ENCODE measurements at places on chromosomes 2 and 18. TPM values are rescaled to one million over a fixed set of nuclear protein-coding genes. Genes with fewer than 3 reads are reported as not detected.

GRCh38 chr18:78807668-78808067, 171.9 kb upstream of the SALL3 start:
- DNase-seq: no peak

DNA sequence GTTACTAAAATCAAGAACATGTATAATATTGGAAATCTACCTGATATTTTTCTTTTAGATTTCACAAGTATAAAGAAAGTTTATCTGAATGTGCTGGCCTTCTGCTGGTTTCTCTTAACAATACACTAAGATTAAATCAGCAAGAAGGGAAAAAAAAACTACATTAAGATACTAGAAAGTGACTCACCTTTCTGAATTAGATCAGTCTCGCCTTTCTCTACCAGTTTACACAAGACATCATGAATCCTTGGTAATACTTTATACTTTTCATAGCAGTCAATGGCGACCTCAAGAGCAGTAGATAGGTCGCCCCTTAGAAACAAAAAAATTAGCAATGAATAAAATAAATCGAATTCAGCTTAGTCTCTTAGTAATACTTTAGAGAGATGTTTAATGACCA, 61.2 kb downstream of the LRPPRC start:
- DNase-seq: no peak

GRCh38 chr2:26850000-26850431, 2.1 kb downstream of the DPYSL5 start:
- DNase-seq: no peak

DNA sequence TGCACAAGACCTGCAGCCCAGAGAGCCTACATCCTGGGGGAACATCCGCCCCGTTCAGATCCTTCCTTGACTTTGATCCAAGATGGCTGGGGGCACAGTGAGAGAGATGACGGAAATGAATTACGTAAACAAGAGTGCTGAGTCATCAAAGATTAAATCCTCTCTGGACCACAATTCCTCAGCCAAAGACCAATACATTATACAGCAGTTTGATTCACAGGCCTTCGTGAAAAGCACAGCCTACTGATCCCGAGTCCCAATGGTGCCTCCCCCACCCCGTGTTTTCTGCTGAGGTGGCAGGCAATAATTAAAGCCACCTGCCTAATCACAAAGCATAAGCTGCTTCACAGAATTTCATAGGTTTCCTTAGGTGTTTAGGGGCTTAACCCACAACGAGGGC, 43.0 kb downstream of the MYO5B start:
- DNase-seq: no peak

DNA sequence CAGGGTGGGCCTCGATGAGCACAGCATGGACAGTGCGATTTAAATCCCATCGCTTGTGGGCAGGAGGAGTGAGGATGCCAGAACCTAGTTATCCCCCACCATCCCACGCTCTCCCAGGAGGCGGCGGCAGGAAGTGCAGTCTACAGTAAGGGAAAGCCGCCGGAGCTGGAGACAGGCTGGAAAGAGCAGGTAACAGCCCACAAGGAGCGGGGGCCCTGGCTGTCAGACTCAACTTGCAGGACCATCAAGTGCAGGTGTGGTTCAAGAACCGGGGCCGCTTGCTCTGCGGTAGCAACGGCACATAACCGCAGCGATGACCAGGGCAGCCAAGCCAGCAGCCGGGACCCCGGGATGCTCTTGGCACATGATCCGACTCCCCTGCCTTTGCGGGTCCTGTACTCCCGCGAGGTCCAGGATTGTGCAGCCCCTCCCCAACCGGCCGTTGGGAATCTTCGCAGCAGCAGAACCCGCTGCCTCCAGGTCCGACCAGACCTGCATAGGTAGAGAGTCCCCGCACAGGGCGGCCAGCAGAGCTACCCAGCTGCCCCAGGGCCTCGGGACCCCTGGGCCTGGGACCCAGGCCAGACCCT, 82.1 kb downstream of the BIN1 start:
- DNase-seq: no peak

GRCh38 chr2:151289972-151290866, 751 bp upstream of the NMI start:
- no peak for DNase-seq

- DNase-seq: no peak
Measured at GRCh38 chr2:169796441-169796840, 2.2 kb upstream of the SSB start.

- DNase-seq: no peak
Measured at GRCh38 chr2:69305712-69306392, 81.2 kb downstream of the GFPT1 start.

- no peak for DNase-seq
Measured at GRCh38 chr2:40403233-40403836, 48.6 kb downstream of the SLC8A1 start.

DNA sequence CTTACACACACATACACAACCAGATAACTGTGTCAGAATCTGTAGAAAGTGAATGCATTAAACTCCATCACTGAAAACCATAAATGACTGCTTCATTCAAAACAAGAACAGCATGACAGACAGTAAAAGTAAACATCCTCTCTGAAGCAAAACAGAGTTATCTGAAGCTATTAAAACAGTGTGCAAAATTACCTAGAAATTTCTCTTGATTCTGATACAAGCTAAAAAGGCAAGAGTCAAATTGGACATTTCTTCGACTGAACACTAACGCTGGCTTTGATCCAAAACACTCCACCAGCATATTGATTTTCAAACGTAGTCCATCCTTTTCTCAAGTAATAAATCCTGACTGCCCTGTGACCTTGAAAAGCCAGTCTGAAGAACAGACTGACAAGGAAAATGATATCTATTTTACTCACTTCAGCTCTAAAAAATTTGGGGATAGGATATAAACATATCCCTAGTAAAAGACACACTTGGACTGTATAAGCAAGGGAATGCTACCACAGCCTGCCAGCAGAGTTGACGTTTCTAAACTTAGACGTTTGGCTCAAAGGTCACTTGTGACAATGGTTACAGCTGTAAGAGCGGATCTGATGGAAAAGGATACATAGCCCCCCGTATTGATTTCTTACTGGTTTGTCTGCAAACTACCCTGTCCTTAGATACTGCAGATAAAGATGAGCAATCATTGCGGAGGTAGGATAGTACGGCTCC, 128.9 kb upstream of the ITGB6 start:
- no peak for DNase-seq

GRCh38 chr2:134282629-134283400, 28.9 kb downstream of the MGAT5 start:
- no peak for DNase-seq

- no peak for DNase-seq
Measured at GRCh38 chr2:181120625-181121024, 140.2 kb downstream of the UBE2E3 start.

DNA sequence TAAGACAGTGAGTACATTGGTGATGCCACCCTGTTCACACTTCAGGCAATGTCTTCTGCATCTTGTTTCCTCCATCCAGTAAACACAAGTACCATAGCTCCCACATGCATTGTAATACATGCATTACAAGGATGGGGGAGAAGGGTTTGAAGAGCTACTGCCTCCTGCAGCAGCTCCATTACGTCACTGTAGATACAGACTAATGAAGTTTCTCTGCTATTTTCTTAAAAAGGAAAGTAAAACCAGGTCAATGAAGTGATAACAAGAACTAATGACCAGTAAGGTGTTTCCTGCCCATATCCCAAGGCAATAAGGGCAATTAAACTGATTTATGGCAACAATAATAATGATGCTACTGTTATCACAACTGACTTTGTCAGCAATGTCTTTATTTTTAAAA, 18.2 kb upstream of the BBS5 start:
- DNase-seq: no peak

DNA sequence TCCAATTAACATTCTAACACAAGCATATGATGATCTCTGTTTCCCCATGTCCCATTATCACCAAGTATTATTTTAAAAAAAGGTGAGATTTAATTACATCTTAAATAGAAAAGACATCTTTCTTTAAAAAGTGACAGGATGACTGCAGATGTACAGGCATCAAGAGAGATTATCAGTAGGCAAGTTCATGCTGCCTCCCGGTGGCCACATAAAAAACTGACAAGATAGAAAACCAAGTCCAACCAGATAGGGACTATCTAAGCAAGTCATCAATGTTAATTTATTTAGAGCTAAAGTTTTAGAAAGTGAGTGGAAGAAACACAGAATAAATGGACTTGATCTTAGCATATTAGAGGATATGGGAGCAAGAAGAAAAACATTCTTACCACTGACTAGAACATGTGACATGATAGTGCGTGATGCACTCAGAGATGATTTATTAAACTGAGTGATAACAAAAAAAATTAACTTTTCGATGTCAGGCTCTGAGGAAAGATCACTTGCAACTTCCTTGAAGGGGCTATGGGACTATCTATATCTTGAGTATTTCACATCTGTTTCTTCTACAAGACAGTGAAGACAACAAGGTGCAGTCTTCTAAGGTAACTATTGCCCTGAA, 5.4 kb upstream of the TDRD15 start:
- no peak for DNase-seq

- DNase-seq: no peak
Measured at GRCh38 chr18:36700955-36701354, 127.8 kb downstream of the TPGS2 start.

The ALPP gene
- total RNA-seq: not detected

The SF3B1 gene
- total RNA-seq: 337 TPM

The RBKS gene
- 4.7 TPM for total RNA-seq

The IL1F10 gene
- not detected for total RNA-seq

The SIX2 gene
- total RNA-seq: 6.0 TPM

The CLEC4F gene
- total RNA-seq: 0.72 TPM

The GALR1 gene
- total RNA-seq: 0.24 TPM

The SPHKAP gene
- total RNA-seq: not detected

Measured in aorta (tissue), 5 donors.